ENCODE measurements at places on chromosomes 2 and 18.

DNA sequence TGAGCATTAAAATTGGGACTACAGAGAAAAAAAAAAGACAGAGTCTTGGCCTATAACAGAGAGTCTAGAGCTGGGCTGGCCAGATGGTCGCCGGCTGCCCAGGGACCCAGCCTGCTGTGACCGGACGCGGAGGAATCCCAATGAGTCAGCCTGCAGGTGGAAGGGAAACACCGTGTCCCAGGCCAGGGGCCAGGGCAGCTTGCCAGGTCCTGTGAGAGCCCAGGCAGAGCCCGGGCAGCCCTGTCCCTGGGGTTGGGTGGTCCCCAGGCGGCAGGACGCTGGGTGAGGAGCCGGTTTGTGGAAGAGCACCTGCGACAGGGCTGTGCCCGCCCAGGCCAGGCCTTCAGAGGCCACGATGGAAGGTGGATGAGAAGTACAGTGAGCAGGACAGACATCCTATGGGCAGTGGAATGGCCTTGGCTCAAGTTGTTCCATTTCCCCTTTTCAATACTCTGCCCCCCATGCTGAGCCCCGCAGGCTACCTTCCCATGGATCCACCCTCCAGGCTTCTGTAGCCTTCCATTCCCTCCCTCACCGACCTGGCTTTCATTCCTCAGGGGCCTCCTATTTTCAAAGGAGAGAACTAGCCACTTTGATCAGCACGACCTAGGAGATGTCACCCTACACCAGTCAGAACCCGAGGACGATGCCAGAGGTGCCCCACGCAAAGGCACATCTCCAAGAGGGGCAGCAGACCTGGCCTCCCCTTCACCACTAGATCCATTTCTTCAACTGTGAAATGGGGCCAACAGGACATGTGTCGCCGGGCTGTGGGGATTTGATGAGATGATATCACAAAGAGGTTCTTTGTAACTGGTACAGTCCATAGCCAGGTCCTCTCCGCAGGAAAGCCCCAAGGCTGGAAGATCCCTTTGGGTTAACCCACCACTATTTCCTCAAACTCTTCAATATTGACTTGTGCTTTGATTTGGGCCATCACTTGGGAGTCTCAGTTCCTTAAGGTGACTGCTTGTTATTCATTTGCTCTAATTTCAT lies 87.5 kb downstream of the POLR1A start:
- peak; percentile 24 for DNase-seq

- DNase-seq: no peak
Measured at GRCh38 chr2:263022-263738, 652 bp downstream of the SH3YL1 start.

GRCh38 chr2:41779888-41780287 lies 267.9 kb upstream of the PKDCC start:
- no peak for DNase-seq

- DNase-seq: no peak
Measured at GRCh38 chr18:4107049-4107467, 348.0 kb downstream of the DLGAP1 start.

GRCh38 chr18:10528439-10528838 lies 2.6 kb downstream of the NAPG start:
- DNase-seq: no peak

DNA sequence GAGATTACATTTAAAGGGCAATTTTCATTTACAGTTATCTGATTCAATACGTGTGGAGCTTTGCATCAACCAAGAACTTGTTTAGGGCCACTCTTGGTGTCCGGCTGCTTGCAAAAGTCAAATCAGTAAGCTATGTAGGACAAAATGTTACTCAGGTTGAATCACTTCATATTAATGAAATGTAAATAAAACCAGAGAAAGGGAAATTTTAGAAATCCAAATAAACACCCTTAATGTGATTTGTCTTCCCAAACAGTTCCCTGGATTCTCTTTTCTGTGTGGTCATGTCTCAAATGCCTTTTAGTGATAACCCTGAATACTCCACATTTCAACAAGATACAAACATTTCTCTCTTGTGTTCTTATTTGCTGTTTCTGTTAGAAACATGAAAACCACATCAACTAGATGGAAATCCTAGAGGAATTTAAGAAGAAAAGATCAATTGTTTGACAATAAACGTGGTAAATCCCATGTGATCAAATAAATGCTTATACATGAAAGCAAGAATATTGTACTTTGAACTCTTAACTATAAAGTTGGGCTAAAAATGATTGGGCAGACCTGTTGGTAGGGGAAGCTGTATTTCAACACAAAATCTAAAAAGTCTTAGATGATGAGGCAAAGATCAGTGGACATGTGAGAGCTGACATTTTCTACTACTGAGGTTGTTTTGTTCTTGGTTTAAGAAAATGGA lies 101.3 kb downstream of the CDC42EP3 start:
- DNase-seq: no peak
